Lung microvascular endothelial cell (primary cell): ENCODE measurements at places on chromosomes 1 and 21. TPM values are rescaled to one million over a fixed set of nuclear protein-coding genes. Genes with fewer than 3 reads are reported as not detected.

The HTR1D gene
- under 0.01 and 0.22 TPM in 2 replicates for total RNA-seq

The LCE2B gene
- not detected in 2 replicates for total RNA-seq

The ERG gene
- total RNA-seq: 39.7 and 50.8 TPM in 2 replicates

The TEX38 gene
- total RNA-seq: under 0.01 TPM in 1 of 2 replicates, not detected in the other

The TOR1AIP2 gene
- 50.8 and 87.1 TPM in 2 replicates for total RNA-seq

The FCRL1 gene
- not detected in 2 replicates for total RNA-seq

The CD5L gene
- not detected in 2 replicates for total RNA-seq

The MPL gene
- under 0.01 TPM in 1 of 2 replicates, not detected in the other for total RNA-seq
